ENCODE measurements at places on chromosomes 2 and 18.

DNA sequence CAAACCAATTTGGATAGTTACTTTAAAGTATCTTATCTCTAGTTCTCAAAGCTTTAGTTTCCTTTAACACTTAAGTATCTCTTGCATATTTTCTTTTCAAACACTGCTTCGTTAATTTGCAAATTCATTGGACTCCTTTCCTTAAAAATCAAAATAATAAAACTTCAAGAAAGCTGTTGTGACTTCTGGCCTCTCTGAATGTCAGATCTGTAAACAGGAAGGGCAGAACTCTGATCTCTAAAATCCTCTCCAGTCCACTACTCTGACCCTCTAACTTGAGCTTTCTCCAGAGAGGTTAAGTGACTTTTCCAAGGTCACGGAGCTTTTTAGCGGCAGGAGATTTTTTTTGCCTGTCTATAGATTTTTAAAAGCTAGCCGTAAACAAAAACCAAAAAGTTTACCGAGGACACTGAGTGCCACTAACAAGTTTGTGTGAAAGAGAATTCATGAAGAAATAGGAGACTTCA is 155.5 kb downstream of the TGIF1 start:
- no peak for DNase-seq

GRCh38 chr18:37309059-37309458 is 256.5 kb downstream of the CELF4 start:
- peak; percentile 14 for DNase-seq

DNA sequence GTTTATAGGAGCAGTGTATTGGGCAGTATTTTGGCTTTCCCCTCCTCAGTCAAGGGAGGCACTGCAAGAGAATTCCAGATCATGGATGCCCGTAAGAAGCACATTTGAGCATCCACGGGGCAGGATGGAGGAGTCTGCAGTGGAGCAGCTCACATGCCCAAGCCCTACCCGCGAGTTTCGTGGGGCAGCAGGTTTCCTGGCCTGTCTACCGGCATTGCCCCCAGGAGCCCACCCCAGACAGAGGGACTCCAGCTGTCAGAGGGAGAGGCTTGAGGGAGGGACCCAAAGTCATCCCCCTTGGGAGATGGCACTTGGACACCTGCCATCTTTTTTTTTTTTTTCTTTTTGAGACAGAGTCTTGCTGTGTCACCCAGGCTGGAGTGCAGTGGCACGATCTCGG is 31.3 kb downstream of the TMEM177 start:
- DNase-seq, result no peak

DNA sequence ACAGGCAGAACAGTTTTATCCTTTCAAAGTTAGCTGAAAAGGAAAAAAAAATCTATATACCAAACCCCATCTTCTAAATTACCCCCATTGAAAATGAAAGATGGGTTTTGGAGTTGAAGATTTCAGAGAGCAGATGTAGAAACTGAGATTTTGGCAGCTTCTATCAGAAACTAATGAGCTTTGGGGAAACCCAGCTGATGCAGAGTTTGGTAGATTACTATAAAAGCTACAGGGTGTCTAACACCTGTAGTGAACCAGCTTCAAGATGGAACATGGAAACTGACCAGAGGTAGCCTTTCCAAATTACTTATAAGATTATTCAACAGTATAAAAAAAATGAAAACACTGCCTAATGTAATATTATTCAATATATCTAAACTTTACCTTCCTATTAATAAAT is 583.1 kb downstream of the XIRP2 start:
- DNase-seq, result no peak

DNA sequence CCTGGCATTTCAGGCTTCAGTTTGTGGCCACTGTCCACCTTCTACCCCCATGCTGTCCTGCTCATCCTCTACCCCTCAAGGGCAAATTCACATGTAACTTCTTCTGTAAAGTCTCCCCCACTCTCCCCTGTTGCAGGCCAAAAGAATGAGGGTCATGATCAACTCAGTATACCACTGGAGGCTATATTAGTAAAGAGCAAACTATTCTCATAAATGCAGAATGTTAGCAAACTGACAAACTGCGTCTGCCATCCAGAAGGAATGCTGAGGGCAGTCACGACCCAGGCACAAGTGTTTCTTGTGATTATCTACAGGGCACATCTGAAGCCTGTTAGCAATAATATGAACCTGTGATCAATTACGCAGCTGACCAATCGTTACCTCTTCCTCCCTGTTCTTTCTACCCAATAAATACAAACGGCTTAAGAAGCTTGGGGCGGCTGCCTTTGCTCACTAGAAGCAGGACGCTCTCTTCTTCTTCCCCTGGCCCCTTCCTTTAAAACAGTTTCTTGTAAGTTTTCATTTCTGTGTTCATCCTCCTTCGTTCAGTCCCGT is 58.3 kb downstream of the SEPTIN10 start:
- peak; percentile 63 for DNase-seq

- DNase-seq, result peak; percentile 14
Observed at GRCh38 chr2:173278794-173279526, 75.7 kb upstream of the CDCA7 start.

- no peak for DNase-seq
Observed at GRCh38 chr2:12316476-12316875, 400.3 kb upstream of the TRIB2 start.

- DNase-seq, result no peak
Observed at GRCh38 chr18:45066210-45066609, 385.5 kb downstream of the SETBP1 start.

DNA sequence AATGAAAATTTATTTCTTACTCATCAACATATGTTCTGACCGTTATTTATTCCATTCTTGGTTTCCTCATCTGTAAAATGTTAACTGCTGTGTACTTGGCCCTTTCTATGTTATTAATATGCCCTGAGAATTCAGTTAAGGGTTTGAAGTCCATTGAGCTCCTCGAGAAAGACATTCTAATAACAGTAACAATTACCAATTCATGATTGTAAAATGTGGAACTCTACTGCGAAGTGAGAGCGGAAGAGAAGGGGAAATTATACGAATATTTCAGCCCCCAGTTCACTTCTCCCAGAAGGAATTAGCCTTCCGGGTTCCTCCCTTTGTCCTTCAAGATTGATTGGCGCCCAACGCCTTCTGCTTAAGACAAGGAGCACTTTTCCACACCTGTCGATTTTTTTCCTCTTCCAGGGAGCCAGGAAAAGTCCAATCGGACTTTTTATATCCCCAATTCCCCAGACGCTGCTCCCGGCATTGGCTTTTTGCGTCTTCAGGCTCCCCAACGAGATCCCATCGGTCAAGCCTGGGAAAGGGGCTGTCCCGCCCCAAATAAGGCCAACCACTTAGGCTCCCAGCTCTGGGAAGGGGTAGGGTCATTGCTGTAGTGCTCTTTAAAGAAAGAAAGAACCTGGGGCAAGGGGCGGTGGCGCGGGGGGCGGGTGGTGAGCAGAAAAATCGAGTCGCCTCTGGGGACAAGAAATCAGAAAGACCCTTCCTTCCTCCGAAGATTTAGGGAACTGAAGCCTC is 1.6 kb downstream of the DSC2 start:
- DNase-seq, result no peak

- no peak for DNase-seq
Observed at GRCh38 chr18:68893354-68893753, 95.5 kb downstream of the CCDC102B start.

DNA sequence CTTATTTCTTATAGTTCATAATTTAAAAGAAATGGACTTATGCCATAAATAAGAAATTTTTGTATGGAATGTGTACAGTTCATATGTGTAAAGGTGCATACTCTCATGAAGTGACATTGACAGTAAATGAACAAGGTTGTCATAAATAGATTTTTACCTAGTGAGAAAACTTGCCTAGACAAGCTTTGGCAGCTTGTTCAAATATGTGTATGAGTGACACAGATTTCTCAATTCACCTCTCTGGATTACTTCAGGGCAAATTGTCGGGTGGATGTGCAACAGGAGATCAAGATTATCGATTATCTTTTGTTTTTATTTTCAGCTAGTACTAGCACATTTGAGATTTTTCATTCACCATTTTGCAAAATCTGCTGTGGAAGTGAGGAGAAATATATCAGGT is 758.1 kb upstream of the ACVR2A start:
- no peak for DNase-seq

- no peak for DNase-seq
Observed at GRCh38 chr2:61722800-61723199, 131.1 kb downstream of the FAM161A start.

DNA sequence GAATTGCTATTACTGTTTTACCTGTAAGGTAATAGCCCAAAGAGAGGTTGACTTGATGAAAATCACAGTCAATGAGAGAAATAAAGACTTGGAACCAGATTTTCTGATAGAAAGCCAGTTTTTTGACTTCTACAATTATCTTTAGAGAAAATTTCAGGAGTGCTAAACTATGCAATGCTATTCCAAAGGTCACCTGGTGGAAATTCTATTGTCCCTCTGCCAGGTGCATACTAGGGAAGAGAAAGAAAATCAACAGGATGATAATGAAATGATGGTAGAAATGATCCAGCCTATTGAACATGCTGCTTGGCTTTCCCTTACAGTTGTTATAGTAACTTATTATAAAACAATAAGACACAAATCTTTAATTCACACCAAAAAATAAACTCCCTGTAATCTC is 85.0 kb downstream of the FASTKD2 start:
- no peak for DNase-seq

GRCh38 chr18:80238651-80239260 is 8.6 kb downstream of the PARD6G start:
- DNase-seq, result no peak

GRCh38 chr2:54396107-54396506 is 60.0 kb upstream of the SPTBN1 start:
- peak; percentile 75 for DNase-seq

DNA sequence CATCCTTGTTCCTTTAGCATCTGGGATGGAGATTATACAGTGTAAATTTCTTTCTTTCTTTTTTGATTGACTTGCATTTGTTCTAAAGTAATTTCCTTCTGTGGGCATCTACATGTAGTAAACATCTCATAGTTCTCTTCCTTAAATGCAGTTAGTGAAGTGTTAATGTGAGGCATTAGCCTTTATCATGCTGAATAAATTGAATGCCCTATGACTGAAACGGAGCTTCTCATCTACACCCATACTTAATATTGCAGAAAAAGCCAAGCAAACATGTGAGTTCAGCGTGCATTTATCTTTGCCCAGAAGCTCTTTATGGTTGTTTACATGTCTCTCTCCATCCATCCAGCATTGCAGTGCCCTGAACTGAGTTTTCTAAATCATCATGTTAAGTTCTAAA is 58.3 kb downstream of the LYPD1 start:
- DNase-seq, result no peak

GRCh38 chr18:7742224-7742623 is 175.1 kb downstream of the PTPRM start:
- DNase-seq, result no peak

GRCh38 chr2:239324456-239324855 is 76.4 kb downstream of the HDAC4 start:
- DNase-seq, result no peak

- DNase-seq, result no peak
Observed at GRCh38 chr2:36570416-36570815, 27.6 kb downstream of the FEZ2 start.

DNA sequence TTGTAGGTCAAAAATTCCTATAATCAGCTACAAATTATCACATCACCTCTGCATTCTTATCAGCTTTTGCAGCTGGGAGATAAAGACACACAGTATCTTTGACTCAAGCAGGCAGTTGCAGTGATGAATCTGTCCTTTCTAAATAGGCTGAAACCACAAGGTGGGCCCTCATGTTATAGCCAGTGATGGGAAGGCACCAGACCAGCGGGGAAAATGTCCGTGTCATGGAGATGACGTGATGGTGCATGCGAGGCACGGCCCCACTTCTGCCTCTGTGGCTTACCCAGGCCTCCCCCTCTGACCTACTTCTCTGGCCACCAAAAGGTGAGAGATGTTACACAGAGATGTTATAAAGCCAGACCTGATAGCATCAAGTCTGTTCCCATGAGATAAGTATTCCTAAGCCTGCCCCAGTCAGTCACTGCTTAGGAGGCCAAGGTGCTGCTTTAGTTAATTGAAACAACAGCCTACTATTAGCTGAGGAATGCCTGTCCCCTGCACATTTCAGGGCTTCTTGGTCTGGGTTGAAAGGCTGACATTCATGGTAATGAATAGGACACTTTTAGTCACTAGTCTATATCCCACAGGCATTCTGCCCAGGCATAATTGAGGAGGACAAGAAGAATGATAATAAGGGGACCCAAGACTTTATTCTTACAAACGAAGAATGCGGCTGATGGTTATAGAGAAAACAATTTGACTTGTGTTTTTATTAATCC is 327.9 kb downstream of the LPIN1 start:
- no peak for DNase-seq

DNA sequence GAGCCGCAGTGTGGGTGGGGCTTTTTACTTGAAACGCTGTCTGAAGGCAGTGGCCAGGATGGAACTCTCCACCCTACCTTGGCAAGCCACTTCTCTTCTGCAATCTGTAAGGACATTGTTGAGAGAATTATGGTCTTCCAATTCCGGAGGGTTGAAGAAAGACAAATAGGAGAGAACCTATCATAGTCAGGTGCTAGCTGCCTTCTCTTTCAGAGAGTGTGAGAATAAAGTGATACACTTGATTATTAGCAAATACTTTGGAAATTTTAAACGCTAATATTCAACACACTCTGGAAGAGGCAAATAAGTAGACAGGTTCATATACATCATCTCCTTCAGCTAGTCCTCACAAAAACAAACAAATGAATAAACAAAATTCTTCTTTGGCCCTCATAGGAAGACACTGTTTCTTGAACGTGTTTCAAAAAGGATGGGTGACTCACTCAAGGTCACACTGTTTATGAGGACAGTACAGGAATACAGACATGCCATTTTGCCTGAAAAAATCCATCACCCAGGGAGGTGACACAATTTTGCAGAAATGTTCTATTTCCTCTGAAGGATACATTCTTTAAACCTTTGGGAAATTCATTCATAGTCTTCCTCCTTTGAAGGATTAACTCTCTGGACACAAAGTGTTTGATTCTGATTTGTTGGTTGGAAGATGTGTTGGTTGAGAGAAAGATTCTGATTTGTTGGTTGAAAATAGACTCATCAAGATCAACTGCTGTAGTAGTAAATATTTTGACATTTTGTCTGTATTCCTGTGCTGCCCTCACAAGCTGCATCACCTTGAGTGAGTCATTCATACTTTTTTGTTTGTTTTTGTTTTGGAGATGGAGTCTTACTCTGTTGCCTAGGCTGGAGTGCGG is 2.2 kb upstream of the IL1RN start:
- DNase-seq, result peak; percentile 34

- DNase-seq, result no peak
Observed at GRCh38 chr2:239271882-239272281, 128.9 kb downstream of the HDAC4 start.

- peak; percentile 73 for DNase-seq
Observed at GRCh38 chr2:23283653-23284052, 101.3 kb upstream of the KLHL29 start.

GRCh38 chr2:28821295-28821958 is 10.8 kb downstream of the SPDYA start:
- DNase-seq, result peak; percentile 43

Measured in EL (cell line).